ENCODE measurements at places on chromosomes 16 and 17.
A peak's percentile ranks its signal among the peaks of the same experiment; 100 is the strongest.

DNA sequence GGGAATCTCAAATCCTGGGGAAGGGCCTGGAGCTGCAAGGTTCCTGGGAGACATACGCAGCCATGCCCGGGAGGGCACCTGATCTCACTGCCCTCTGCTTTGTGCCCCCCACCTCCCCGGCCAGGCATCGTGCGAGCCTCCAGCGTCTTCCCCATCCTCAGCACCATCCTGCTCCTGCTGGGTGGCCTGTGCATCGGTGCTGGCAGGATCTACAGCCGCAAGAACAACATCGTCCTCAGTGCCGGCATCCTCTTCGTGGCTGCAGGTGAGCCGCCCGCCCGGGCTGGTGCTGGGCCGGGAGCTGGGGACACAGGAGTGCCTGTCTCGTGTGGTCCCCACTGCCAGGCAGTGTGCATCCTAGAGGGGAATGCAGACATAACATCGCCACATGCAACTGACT, 19.6 kb upstream of the CACNG1 start:
- no peak for DNase-seq

- DNase-seq: peak; percentile 32
Observed at GRCh38 chr16:46673320-46674013, 15.5 kb downstream of the VPS35 start.

DNA sequence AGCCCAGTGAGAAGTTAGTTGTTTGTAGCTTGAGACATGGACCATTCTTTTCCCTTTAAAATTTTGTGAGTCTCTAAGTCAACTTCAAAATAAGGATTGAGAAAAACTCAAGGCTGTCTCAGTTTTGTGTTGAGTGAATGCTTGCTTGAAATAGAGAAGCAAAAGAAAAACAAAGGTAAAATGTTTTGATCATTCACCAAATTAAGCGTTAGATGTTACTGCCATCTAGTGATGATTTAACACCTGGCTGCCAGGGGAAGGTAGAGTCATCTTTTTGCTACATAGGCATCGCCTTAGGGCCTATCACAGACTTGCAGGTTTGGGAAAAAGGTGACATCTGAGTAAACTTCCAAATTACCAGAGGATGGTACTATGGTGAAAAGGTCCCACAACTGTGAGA, 74.4 kb downstream of the PCTP start:
- peak; percentile 32 for DNase-seq

- no peak for DNase-seq
Observed at GRCh38 chr16:81738783-81739496, 40.2 kb upstream of the PLCG2 start.

DNA sequence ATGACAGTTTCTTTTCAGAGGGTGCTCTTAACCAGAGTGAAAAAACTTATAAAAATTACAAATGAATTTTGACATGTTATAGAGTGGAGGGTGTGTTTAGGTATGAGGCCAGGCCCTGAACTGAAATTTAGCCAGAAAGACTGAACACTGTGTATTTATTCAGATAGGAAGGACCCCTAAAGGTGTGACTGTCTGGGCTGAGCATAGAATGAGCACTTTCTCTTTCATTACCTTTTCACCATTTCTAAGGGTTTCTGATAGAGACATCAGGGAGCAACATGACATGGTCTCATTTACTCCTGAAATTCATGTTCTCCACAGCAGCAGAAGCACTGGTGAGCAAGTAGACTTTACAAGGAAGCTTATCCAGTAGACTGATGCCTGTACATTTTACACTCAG, 32.9 kb downstream of the MRTFB start:
- no peak for DNase-seq

Data from NCI-H774 (cell line).